ENCODE measurements at places on chromosomes 12 and 14. TPM values are rescaled to one million over a fixed set of nuclear protein-coding genes. Genes with fewer than 3 reads are reported as not detected.

- no peak overlapping the region for H3K4me3 ChIP-seq
- H3K27ac ChIP-seq = no peak overlapping the region
- no peak for DNase-seq
- H3K4me1 ChIP-seq = peaks cover 8% of the 10 kb centered on the region
- H3K36me3 ChIP-seq = no peaks in the 10 kb centered on the region
These were observed 73.9 kb downstream of the BMP4 start for GRCh38 chr14:53882684-53883083.

Gene SPRING1
- 38.5 TPM for total RNA-seq

- peaks cover 13% of the 10 kb centered on the region for H3K4me1 ChIP-seq
- H3K36me3 ChIP-seq = no peaks in the 10 kb centered on the region
- no peak overlapping the region for H3K27ac ChIP-seq
These were observed 14.7 kb upstream of the TMED10 start for GRCh38 chr14:75191100-75191499.

GRCh38 chr14:62532181-62532580, 513.1 kb downstream of the KCNH5 start:
- no peak for DNase-seq
- H3K4me3 ChIP-seq = no peak overlapping the region
- H3K27me3 ChIP-seq = no peaks in the 10 kb centered on the region
- no peaks in the 10 kb centered on the region for H3K36me3 ChIP-seq

Gene INHBC
- not detected for total RNA-seq

DNA sequence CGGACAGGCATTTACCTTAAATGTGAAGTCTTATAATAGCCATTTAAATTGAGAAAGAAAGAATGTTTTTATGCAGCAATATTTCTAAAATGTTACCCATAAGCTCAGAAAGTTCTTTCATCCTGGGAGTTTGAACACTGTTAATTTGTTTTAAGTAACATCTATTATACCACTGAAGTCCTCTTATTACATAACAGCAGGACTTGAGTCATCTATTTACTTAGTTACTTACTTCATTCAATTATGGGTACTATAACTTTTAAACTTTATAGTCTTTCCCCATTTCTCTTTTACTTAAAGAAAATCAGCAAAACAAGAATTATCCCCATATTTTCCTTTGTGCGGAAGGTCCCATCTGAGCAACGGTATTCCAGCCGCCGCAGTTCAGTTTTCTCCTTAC, 473.1 kb downstream of the ETNK1 start:
- DNase-seq = no peak
- H3K27ac ChIP-seq = no peak overlapping the region
- no peaks in the 10 kb centered on the region for H3K4me1 ChIP-seq
- H3K27me3 ChIP-seq = no peaks in the 10 kb centered on the region
- no peak overlapping the region for H3K4me3 ChIP-seq

- H3K4me3 ChIP-seq = no peak overlapping the region
- H3K36me3 ChIP-seq = no peaks in the 10 kb centered on the region
- DNase-seq = no peak
- no peaks in the 10 kb centered on the region for H3K4me1 ChIP-seq
- peaks cover 3% of the 10 kb centered on the region for H3K27me3 ChIP-seq
These were observed 26.5 kb downstream of the IL26 start for GRCh38 chr12:68199127-68199526.

GRCh38 chr12:90741611-90742010, 213.4 kb downstream of the CCER1 start:
- DNase-seq = no peak
- H3K36me3 ChIP-seq = no peaks in the 10 kb centered on the region
- H3K4me3 ChIP-seq = no peak overlapping the region
- no peaks in the 10 kb centered on the region for H3K4me1 ChIP-seq
- H3K27ac ChIP-seq = no peak overlapping the region
